Spinal cord (tissue), 10 donors: ENCODE measurements at places on chromosomes 1 and 21. TPM values are rescaled to one million over a fixed set of nuclear protein-coding genes. Genes with fewer than 3 reads are reported as not detected.

- no peaks in the 10 kb centered on the region for H3K4me1 ChIP-seq
- no peaks in the 10 kb centered on the region for H3K36me3 ChIP-seq
- H3K27ac ChIP-seq, result no peak overlapping the region
- H3K4me3 ChIP-seq, result no peak overlapping the region
- no peak for DNase-seq
- no peaks in the 10 kb centered on the region for H3K27me3 ChIP-seq
These were observed 206.0 kb upstream of the HMCN1 start for GRCh38 chr1:185528084-185528676.

- DNase-seq, result no peak
- H3K27me3 ChIP-seq, result no peaks in the 10 kb centered on the region
- no peak overlapping the region for H3K27ac ChIP-seq
- H3K4me3 ChIP-seq, result no peak overlapping the region
- no peaks in the 10 kb centered on the region for H3K36me3 ChIP-seq
These were observed 310.6 kb downstream of the SEC16B start for GRCh38 chr1:177659281-177659680.

DNA sequence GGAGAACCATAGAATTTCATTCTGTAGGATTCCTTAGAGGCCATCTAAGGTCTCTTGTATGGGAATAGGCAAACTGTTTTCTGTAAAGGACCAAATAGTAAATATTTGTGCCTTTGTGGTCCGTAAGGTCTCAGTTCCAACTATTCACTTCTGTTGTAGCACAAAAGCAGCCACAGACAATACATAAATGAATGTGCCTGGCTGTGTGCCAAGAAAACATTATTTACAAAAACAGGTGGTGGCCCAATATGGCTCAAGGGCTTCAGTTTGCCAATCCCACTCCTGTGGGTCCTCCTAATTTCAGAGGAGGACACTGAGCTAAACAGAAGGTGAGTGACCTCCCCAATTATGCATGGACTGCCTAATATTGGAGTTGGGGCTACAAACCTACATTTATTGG, 67.6 kb upstream of the EDEM3 start:
- H3K4me3 ChIP-seq, result no peak overlapping the region
- no peaks in the 10 kb centered on the region for H3K4me1 ChIP-seq
- no peak for DNase-seq
- no peaks in the 10 kb centered on the region for H3K27me3 ChIP-seq

GRCh38 chr21:41966872-41967621, 13.2 kb upstream of the C2CD2 start:
- peaks cover 30% of the 10 kb centered on the region for H3K4me1 ChIP-seq
- no peak for DNase-seq
- no peaks in the 10 kb centered on the region for H3K36me3 ChIP-seq
- no peak overlapping the region for H3K27ac ChIP-seq

Gene KLHDC8A
- 9.9 TPM for total RNA-seq

Gene TIAM1
- 41.8 TPM for total RNA-seq
